Right lung (tissue), 10 donors: ENCODE measurements at places on chromosomes 5 and 9. TPM values are rescaled to one million over a fixed set of nuclear protein-coding genes. Genes with fewer than 3 reads are reported as not detected.

PCDHA9 gene
- polyA plus RNA-seq = 0.05 TPM

PHF24 gene
- polyA plus RNA-seq = 0.27 TPM

MLLT3 gene
- polyA plus RNA-seq = 39.2 TPM

PHF2 gene
- 36.7 TPM for polyA plus RNA-seq

COL23A1 gene
- 8.2 TPM for polyA plus RNA-seq

TAF11L9 gene
- not detected for polyA plus RNA-seq

NEUROG1 gene
- not detected for polyA plus RNA-seq

INSL6 gene
- polyA plus RNA-seq = 1.1 TPM

WDR36 gene
- polyA plus RNA-seq = 33.9 TPM

DNA sequence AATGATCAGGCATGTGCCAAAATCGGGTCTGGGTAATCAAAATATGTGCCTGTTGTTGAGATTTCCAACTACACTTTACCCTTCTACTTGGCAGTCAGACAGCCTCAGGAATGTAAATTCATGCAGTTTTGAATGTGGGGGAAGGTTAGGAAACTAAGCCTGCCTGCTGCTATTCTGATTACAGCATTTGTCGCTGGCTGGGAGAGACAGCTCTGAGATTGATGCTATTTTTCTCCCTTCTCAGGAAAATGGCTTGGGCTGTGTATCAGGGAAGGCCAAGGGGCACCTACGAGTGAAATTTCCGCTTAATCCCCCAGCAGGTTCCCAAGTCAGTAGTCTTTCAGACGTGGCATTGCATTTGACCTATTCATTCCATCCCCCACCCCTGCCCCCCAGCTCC, 3.6 kb upstream of the RGS7BP start:
- no peak for DNase-seq

DNA sequence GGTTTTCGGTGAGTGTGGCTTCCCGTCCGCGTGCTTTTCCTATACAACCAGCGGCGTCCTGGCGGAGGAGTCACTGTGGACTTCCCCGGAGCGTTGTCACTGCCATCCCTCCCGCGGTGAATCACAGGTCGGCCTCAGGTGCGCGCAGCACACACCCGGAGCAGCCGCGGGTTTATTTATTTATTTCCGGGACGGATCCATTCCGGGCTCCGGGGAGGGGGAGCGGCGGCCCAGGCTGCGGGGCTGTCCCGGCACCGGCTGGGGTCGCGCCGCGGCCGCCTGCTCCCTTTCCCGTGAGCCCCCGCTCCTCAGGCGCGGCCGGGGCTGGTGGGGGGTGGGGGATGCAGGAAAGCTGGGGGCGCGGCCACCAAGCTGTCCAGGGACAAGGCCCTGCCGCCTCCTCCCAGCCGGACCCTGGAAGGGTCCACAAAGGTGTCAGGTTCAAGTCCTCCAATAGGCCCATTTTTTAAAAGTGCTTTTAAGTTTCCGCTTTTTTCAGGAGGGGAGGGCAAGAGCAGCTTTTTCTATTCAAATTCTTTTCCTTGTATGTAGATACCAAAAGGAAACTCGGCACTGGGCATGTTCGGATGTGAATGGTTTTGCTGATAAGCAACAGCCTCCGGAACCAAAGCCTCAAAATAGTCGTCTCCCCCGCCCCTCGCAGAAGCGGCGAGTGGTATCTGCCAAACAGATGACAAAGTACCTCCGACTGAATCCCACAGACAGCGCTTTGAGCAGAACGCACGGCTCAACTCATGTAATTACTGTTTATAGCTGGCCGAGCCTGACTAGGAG, 192.5 kb downstream of the CD180 start:
- DNase-seq = peak; percentile 89

DNA sequence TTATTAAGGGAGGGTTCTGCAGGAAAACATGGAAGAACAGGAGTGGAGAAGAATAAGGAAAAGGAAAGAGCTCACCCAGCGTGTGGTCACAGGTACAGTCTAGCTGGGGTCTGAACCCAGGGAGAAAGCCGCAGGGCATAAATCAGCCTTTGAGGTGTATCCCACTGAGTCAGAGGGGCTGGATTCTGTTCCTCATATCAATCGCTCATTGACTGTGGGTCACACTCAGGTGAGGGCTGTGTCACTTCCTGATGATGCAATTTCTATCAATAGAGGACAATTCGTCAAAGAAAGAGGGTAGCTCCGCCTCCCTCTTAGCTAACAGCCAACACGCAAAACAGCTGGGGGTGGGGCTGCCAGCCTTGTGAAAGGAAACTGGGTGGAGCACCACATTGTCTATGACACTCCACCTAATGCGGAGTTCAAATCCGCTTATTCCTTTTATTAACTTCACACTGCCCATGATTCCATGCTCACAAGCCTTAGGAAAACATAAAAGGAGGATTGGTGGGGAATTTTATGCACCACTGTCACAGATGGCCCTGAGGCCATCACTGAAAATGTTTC, 176.2 kb downstream of the ICE1 start:
- no peak for DNase-seq

GRCh38 chr9:38192731-38193265, 123.8 kb upstream of the SHB start:
- no peak for DNase-seq

DNA sequence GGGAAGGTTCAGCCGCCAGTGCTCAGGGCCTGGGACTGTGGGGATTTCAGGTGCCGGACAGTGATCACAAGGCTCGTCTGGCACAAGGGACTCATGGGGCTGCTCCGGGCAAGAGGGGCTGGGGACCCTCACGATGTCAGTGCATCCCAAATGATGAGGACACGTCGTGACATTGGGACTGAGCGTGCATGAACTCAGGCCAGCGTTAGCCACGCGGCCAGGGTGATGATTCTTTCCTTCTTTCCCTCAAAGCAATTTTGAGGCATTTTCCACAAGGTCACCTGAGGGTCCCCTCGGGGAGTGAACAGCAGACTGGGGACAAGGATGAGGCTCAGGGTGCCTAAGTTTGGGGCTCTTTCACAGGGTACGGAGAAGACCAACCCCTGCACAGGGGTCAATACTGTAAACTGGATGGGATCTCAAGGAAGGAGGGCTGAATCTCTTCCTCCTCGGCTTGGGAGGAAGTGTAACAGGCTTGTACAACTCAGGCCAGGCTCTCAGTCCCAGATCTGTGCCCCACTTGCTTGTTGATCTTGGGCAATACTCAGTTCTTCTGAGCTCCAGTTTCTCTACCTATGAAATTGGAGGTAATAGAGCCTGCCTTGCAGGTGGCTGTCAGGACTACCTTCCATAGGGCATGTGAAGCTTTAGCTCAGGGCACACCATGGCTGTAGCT, 78.5 kb downstream of the PRRT1B start:
- DNase-seq = no peak

GRCh38 chr5:95808686-95809413, 13.7 kb downstream of the GLRX start:
- DNase-seq = peak; percentile 47

DNA sequence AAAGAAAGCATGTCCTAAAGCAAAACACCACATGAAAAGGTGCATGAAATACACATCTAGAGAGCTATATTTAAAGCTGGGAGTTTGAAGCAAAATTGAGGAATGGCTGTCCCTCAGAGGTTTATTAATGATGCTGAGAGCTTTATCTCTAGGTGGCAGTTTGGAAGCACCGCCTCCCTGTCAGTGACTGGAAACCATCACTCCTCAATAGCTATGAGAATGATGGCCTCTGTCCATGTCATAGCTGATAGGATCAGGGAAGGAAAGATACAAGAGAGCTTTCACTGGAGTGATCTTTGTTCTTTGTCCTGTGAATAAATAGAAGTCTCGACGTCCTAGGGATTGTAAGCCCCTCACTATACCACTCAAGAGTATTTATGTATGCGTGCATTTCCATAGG, 110.5 kb downstream of the NUDT12 start:
- no peak for DNase-seq

GRCh38 chr9:95611354-95611753, 94.6 kb upstream of the PTCH1 start:
- DNase-seq = no peak

- no peak for DNase-seq
These were observed 912.9 kb upstream of the SEMA6A start for GRCh38 chr5:117487556-117487955.

- no peak for DNase-seq
These were observed 6.7 kb upstream of the FYB1 start for GRCh38 chr5:39226100-39226451.

DNA sequence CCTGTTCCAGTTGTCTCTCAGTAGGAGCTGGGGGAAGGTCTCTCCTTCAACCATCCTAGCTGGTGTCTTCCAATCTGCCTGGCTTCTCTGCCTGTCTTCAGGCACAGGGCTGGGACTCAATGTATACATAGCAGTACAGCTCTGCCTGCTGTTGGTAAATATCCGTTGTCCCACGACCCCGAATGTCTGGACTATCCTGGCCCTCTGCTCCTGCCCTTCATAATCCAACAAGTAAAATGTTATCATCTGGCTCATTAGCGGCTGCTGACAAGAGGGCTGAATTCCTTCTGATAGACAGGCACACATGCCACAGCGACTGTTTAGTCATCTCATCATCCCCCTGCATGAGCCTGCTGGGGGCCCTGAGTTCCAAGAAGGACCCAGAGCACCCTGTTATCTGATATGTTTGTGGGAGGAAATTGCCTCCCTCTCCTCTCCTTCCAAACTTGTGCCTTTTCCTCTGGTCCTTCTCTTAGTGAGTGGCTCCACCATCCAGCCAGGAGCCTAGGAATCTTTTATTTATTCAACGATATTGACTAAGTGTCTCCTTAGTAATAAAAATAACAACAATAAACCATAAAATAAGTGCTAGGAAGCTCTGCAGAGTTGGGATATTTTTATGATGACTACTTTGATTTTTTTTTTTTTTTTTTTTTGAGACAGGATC, 29.5 kb upstream of the TGFBR1 start:
- no peak for DNase-seq

DNA sequence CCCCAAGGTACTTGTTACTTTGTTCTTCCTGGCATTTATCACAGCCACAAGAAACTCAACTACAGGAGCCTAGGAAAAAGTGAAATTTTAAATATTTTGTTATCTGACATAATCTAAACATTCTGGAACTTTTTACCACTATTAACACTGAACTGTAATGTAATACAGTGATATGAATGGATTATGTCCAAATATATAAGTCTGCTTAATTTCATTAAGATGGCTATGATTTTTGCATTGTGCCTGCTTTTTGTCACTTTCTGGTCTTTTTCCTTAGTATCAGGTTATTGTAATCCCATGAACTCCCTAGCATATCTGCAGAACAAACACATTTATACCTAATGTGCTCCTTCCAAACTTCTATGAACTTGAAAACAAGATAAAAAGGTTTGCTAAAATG, 35.8 kb downstream of the PJA2 start:
- DNase-seq = no peak

DNA sequence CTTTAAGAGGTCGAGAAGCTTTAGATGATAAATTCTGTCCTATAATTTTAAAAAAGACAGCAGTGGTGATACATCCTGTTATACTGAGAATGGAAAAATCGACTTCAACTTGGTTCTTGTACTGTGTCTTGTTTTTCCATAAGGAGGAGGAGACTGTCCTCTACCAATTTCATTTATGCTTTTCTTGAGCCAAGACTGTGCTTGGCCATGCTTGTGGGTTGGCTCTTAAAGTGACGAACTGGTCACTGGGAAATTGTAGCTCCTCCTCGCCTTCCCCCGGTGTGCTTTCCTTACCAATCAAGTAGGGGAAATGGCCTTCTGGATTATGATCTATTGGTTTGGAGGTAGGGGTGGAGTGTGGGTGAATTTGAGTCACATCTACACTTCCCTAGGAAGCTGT, 67.1 kb upstream of the HSPB3 start:
- DNase-seq = no peak

DNA sequence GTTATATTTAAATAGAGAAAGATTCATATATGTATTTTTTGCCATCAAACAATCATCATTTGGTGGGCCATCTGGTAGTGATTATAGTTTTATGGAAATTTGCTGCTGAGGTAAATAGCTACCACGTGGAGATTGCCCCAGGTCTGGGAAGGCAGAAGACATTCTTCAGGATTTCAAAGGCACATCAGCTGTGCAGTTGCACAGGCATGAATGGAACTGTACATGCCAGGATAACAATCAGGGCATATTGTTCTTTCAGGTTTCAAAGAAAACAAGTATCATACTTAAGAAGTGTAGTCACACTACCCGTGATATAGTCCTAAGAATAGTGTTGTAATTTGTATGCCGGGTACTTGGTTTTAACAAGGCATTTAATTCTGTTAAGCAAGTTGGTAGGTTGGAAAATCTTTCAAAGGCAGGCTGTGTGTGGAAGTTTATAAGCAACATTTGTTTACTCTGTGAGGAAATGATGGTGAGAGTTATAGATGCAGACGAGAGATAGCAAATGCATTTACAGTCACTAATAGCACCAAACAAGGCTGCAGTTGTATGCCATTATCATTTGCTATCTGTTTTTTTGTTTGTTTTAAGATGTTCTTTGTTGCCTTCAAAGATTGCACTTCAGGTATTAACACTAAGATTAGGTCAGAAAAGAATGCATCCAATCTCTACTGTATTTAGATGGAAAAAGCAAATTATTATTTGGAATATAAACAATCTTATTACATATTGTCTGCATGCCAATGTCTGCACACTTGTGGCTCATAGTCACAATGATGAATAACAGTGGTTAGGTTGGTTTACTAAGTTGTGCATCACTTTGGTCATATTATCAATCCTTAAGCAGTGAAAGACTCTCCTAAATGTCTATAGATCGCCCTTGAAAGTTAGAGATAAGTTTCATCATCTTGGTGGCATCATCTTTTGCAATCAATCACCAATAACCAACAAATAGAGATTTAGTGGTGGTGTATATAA, 55.3 kb downstream of the RPS23 start:
- DNase-seq = no peak

- DNase-seq = no peak
These were observed 1.1 kb downstream of the HRCT1 start for GRCh38 chr9:35906923-35907699.

- no peak for DNase-seq
These were observed 107.6 kb downstream of the ADRB2 start for GRCh38 chr5:148933903-148934432.

DNA sequence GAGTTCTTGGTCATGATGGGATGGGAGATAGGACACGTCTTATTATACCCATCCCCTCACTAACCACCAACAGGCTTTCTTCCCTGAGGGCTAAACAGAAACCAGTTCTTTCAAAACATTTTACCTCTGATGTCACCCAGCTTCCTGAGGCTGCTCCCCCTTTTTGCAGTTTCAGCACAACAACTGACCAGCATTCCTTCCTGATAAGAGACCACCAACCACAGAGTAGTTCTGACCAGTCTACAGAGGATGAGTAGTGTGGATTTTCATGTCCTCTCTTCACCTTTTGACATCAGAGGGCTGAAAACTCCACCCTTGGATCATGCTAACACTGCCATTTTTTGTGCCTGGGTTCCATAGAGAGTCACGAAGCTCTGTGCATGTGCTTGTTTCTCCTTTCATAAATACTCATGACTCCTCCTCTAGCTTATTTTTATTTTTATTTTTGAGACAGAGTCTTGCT, 82.6 kb downstream of the OSTF1 start:
- no peak for DNase-seq

- no peak for DNase-seq
These were observed 25.9 kb downstream of the SRFBP1 start for GRCh38 chr5:121987685-121988073.

DNA sequence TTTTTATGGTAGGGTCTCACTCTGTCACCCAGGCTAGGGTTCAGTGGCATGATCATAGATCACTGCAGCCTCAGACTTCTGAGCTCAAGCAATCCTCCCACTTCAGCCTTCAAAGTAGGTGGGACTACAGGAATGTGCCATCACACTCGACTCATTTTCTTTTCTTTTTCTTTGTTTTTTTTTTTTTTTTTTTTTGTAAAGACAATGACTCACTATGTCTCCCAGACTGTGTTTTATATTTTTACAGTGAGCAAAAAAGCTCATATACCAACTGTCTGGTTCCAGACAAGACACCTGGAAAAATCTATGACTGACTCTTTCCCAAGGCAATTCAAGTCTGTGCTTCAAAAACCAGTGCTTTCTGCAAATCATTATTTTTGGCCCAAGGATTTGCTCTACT, 10.8 kb upstream of the FOXD1 start:
- DNase-seq = no peak
